ENCODE measurements at places on chromosomes 1 and 21. TPM values are rescaled to one million over a fixed set of nuclear protein-coding genes. Genes with fewer than 3 reads are reported as not detected.

- DNase-seq, result no peak
Measured at GRCh38 chr1:178928976-178929375, 58.1 kb upstream of the ANGPTL1 start.

- no peak for DNase-seq
Measured at GRCh38 chr1:158148468-158148867, 32.2 kb upstream of the CD1D start.

The KIF26B gene
- 4.6 TPM for total RNA-seq

DNA sequence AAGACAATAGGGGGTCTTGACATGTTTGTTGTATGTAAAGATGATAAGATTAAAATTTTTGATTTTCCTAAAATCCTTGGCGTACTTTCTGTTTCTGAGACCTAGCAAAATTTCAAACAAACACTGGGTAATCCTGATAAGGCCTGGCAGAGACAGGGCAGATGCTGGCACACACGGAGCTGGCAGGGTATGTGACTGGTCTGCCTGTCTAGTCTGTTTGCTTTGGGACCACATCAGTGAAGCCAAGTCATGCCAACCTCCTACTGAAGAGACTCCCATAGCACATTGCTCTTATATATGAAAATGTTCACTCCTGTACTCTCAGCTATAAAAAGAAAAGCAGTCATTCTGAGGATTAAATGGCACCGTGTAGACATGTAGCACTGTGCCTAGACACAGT is 14.1 kb downstream of the TOR3A start:
- no peak for DNase-seq

DNA sequence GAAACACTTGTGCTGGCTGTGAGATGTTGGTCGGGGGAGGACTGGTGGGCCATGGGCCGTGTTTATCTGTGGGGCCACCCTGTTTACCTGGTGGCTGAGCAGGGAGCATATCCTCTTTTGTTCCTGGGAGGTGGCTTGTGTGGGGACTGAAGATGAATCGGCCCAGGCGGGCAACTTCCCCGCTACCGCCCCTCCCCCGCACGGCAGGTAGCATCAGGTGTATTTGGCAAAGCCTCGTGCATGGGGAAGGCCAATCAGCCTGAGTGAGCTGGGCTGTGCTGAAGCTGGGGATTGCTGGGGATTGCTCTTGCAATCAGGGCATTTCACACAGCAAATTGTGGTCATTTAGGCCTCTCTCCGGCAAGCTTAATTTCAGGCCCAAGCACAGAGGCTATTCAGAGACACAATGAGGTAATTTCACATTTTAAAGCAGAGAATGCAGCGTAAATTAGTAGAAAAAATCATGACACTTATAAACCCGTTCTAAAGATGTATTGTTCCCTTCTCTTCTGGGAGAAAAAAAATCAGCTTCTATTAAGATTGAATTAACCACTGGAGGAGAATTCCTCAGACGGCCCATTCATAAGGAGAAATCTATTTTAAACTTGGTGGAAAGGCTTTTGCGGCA is 197.7 kb upstream of the POU3F1 start:
- DNase-seq, result no peak

GRCh38 chr1:209766051-209766450 is 10.2 kb downstream of the TRAF3IP3 start:
- no peak for DNase-seq

The IFI44 gene
- 27.5 TPM for total RNA-seq

GRCh38 chr1:229093609-229094336 is 177.1 kb upstream of the RAB4A start:
- no peak for DNase-seq

- no peak for DNase-seq
Measured at GRCh38 chr1:40880813-40881549, 18.8 kb upstream of the CITED4 start.

The CRB1 gene
- total RNA-seq, result 0.92 TPM

The COL11A1 gene
- total RNA-seq, result 4.0 TPM

- no peak for DNase-seq
Measured at GRCh38 chr1:112536561-112536960, 27.8 kb downstream of the WNT2B start.

The GBP5 gene
- 0.50 TPM for total RNA-seq

DNA sequence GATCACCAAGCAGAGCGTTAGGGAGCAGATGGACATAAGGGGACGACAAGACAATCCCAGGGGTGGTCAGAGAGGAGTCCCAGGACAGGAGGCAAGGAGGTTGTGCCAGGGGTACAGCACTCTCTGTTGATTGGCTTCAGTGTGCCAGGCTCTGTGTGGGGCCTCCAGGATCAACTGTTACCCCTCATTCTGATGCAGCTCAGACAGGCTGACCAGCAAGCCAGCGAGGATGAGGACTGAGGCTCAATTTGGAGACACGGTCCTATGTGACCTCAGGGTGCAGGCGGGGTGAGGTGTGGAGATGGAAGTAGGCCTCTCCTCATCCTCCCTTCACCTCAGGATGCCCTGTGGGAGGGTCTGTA is 4.0 kb downstream of the HYI start:
- DNase-seq, result peak; percentile 24

DNA sequence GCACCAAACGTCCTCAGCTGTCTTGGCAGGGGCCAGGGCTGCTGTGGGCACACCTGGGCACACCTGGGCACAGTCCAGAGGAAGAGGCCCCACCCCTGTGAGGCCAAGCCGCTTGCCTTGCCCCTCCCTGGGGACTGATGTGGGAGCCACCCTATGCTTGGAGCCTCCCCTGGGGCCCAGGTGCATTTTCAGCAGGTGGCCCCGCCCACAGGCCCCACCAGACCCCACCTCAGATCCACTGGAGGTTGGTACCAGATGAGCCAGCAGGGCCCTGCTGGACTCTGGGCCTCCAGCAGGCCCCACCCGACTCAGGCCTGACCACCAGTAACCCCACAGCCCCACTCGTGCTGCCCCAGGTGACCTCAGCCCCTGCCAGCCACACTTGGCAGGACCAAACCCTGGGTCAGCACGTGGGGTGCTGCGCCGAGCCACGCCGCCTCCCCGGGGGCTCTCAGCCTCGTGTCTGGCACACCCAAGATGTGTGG is 8.8 kb downstream of the SLC19A1 start:
- peak; percentile 52 for DNase-seq

DNA sequence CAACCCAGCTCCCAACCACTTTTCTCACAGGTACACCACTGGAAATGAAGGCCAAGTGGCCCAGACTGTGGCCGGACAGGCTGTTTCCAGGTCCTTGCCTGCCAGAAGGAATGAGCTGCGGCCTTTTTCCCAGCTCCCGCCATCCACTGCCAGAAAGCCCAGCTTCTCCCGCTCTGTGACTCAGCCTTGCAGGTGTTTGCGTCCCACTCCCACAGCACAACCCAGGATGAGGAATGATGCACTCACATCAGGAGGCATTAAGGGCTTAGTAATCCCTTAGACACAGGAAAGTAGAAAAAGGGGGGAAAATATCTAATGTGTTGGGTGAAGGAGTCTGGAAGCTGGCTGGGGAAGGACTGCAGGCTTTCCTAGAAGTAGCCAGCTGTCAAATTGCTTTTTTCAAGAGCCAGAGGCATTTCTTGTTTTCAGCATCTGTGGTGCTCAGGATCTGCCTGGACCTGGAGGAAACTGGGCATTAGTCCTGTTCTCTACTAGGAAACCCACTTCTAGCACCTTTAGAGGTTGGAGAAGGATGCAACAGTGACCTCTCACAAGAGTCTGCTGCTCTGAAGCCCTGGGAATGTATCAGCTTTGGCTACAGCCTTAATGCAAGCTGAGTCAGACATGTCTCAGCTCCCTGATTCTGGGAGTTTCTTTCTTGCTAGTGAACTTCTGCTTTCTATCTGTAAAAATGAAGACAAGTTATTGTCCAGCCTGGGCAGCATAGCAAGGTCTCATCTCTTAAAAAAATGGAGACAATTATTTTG is 13.2 kb upstream of the MAP1LC3C start:
- DNase-seq, result no peak

GRCh38 chr1:78722521-78722920 is 72.9 kb downstream of the IFI44 start:
- DNase-seq, result no peak

GRCh38 chr1:58183286-58183685 is 363.2 kb downstream of the OMA1 start:
- DNase-seq, result no peak

DNA sequence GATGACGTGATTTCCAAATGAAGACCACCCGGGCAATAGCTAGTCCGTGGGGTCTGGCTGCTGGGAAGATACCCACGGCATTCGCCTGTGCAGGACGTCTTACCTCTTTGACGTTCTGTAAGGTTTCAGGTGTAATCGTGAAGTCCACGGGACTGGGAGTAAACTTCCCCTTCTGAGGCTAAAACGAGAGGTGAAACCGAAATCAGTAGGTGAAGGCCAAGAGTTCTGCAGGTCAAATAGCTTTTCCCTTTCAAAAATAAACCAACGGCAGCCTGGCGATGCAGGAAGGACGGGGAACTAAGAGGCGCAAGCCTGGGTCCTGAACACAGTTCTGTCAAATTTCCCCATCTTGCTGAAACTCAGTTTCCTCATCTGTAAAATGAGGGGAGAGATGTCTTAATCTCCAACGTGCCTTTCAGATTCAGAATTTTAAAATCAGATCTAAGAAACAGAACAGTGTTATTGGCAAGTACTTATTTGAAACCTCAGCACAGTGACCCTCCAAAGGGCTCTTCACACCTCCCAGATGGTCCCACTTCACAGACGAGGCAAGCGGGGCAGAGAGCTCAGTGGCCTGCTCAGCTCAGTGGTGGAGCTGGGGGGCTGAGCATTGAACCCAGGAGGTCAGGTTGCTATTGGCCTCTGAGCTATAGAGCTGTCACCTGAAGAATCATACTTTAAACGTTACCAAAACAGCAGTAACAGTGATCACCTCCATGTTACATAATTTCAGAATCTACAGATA is 34.7 kb downstream of the VPS26C start:
- DNase-seq, result no peak

The OR2L2 gene
- total RNA-seq, result 0.04 TPM

DNA sequence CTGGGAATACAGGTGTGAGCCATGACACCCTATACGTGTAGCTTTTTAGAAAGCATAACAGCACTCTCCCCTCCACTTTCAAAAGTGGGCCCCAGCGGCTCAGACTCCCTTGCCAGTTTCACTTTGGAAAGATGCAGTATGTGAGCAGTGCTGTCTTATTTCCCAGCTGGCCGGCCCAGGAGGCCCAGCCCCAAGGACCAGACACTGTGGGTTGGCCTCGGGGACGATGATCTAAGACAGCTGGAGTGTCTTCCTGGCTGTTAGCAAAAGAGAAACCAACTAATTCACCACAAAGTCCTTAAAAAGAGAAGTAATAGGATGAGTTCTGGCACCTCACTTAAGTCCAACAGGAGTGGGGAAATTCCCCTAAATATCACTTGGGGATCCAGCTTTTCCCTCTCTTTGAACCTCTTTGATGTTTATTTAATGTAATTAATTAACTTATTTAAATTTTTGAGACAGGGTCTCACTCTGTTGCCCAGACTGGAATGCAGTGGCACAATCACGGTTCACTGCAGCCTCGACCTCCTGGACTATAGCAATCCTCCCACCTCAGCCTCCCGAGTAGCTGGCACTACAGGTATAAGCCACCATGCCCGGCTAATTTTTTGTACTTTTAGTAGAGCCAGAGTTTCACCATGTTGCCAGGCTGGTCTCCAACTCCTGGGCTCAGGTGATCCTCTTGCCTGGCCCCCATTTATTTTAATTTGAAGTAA is 17.6 kb upstream of the CLIC4 start:
- DNase-seq, result peak; percentile 41

Data from adrenal gland (tissue), 19 donors.